ENCODE measurements at places on chromosomes 4 and X.

DNA sequence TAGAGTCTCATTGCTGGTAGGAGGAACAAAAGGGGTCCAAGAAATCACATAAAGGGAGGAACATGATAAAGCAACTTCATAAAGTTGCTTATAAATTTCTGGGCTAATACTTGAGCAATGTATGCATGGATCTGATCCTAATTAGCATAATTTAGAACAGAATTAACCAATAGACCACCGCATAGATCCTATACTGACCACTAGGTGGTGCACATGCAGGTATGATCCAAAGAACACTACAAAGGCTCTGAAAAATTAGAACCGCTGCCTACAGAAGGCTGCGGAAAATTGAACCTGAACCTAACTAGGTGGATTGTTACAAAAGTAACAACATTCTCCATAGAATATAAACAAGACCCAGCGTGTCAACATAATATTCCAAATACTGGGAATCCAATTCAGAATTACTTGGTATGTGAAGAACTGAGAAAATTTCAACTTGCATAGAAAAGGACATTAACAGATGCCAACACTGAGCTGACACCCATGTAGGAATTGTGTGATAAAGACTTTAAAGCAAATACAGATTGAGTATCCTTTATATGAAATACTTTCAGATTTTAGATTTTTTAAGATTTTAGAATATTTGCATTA lies 23.3 kb downstream of the BRCC3 start:
- no peak for DNase-seq

DNA sequence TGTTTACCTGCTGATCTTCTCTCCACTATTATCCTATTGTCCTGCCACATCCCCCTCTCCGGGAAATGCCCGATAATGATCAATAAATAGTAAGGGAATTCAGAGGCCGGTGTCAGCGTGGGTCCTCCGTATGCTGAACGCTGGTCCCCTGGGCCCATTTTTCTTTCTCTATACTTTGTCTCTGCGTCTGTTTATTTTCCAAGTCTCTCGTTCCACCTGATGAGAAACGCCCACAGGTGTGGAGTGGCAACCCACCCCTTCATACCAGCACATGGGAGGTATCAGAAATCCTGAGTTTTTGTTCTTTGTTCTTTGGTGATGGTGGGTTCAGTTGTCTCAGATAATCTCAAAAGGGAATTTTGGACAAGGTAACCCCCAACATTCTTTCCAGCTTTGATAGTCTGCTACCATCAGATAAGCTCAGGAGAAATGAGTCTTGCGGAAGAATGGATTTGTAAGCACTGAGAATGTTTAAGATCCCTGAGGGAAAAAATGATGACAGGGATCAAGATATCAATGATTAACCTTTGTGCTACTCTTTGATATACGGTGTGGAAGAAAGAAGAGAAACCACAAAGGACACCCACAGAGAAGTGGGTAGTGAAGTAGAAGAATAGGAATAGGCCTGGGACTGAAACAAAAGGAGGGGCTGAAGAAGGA lies 117.9 kb downstream of the CEP44 start:
- no peak for DNase-seq

- no peak for DNase-seq
Measured at GRCh38 chr4:3531318-3531878, 824 bp downstream of the LRPAP1 start.

GRCh38 chrX:23805389-23805788 lies 22.4 kb downstream of the SAT1 start:
- DNase-seq: no peak

DNA sequence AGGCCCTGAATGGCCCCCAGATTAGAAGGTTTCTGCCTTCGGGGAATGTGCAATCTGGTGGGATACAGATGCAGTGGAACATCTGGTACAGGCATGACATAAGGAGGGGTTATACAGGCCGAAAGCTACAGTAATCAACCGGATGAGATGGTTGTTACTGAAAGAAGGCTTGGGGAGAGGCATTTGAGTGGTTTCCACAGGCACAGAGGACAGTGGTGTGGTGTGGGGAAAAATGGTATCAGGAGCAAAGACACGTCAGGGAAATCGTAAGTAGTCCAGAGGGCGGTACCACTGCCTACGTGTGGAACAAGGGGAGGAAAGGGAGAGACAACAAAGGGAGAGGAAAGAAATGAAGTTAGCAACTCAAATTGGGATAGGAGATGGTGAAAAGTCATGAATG lies 3.0 kb downstream of the PDLIM3 start:
- DNase-seq: no peak

DNA sequence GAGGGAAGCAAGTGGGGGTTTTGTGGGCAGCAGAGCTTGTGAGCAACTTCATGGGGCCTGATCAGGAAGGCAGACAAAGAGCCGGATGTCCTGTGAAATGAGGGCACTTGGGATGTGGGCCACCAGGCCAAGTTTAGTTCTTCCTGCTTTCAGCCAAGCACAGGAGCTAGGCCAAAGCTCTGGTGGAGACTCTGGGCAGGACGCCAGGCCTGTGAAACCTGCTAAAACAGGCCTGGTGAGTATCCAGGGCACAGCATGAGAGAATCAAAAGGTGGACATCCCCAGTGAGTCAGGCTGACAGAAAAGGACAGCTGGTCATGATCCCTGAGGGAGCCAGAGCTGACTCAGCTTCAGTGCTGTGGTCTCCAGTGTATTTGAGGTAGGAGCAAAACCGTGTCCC lies 95.7 kb downstream of the NPNT start:
- DNase-seq: no peak

DNA sequence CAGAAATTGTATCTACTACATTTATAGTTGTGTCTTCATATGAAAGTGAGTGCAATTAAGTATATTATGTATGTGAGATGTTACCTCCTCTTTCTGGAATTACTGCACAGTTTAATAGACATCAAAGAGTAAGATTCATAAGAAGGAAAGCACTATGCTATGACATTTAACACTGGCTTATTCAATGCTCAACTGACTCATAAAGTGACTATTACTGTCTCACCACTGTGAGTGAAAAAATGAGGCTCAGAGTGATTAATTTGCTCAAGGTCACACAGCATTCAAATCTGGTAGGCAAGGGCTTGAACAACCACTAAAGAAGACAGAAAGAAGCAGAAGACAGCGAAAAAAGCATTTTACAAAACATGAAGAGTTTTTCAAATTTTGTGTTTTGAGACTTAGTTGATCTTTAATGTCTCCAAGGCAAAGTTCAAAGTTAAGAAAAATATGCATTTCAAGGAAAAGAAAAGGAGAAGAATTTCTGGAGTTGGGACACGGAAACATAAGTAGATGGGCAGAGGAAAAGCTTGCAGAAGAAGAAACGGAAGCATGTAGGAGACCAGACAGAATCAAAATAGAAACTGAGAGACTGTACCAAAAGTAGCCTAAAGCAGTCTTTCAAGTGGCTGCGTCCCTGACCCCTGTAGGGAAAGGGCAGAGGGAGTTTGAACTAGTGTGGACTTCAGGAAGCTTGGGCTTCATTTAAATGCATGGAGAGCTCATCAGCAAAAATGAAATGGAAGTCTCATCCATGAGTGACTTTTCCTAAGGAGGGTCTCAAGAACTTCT lies 66.3 kb downstream of the KCNIP4 start:
- no peak for DNase-seq

- DNase-seq: no peak
Measured at GRCh38 chrX:24098932-24099331, 44.2 kb downstream of the EIF2S3 start.

DNA sequence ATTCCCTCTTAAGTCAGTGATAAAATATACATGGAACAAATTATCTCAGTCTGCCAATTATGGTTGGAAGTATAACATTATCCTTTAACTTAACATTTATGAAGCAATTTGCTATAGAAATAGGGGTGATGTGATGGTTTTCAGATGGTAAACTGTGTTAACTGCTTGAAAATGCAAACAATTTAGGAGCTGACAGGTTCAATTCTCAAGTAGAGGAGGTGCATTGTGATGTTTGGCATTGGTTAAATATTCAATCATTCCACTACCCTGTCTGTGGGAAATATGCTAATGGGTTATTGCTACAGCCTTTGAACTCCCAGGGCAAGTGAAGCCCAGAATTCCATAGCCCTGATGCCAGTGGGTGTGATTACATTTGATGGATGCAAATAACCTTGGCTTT lies 243.4 kb upstream of the GK2 start:
- DNase-seq: no peak

DNA sequence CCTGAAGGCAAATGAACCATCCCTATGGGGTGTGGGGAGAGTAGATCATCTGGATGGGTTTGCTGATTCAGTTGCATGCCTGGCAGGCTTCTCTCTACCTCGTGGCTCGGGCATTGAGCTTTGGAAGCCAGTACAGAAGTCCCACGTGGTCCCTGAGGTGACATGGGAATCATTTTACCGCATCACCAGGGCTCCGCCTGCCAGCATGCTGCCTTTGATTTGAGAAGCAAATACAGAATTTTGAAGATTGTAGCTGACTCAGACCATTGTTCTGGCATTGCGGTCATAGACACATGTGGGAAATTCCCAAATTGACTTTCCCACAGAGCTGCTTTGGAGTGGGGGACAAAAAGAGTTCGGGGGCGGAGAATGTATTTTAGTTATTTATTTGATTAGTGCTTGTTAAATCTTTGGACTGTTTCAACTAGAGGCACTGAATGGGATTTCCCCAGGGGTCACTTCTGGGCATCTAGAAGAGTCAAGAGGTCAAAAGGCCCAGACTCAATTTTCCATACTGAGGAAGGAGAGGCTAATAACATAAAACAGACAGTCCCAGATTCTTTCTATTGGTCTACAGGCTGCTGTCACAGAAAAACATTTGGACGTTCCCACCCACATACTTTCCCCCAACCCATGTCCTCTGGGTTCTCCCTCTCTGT lies 79.3 kb downstream of the NHSL2 start:
- DNase-seq: no peak

DNA sequence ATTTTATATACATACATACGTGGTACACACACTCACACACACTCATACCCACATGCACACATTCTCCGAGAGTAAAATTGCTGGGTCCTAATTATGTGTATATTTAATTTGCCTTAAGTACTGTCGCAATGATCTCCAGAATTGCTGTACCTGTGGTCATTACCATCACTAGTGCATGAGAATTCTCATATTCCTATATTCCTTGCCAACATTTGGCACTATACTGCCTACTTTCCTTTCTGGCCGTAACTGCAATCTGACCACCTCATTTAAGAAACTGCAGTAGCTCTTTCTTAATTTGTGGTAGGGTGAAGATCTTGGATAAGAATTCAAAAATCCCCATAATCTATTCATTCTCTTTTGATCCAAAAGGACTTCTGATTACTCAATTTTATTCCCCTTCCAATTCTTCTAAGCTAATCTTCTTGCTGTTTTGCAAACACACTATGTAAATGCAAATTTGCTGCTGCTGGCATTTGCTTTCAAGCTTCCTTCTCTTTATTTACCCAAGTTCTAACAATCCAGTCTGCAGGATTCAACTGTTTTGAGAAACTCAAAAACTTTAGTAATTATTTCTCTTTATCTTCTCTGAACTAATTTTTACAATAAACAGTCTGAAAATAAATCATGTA lies 45.1 kb downstream of the ASIC5 start:
- no peak for DNase-seq

GRCh38 chr4:146104541-146104940 lies 71.0 kb upstream of the LSM6 start:
- no peak for DNase-seq

DNA sequence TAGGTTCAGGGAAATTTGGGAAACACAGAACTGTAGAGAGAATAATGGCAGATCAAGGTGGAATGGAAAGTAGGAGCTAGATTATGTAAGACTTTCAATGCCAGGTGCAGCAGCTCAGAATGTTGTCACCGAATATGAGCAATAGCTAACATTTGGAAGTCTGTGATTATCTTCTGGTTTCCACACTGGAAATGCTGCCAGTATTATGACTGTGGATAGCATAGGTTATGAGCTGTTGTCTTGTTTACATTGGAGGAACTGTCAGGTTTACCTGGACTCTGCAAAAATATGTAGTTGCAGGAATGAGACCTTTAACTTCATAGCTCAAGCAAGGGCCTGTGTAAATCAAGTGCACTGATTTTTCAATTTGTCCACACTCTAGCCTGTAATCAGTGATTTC lies 26.0 kb upstream of the TAF9B start:
- DNase-seq: no peak

DNA sequence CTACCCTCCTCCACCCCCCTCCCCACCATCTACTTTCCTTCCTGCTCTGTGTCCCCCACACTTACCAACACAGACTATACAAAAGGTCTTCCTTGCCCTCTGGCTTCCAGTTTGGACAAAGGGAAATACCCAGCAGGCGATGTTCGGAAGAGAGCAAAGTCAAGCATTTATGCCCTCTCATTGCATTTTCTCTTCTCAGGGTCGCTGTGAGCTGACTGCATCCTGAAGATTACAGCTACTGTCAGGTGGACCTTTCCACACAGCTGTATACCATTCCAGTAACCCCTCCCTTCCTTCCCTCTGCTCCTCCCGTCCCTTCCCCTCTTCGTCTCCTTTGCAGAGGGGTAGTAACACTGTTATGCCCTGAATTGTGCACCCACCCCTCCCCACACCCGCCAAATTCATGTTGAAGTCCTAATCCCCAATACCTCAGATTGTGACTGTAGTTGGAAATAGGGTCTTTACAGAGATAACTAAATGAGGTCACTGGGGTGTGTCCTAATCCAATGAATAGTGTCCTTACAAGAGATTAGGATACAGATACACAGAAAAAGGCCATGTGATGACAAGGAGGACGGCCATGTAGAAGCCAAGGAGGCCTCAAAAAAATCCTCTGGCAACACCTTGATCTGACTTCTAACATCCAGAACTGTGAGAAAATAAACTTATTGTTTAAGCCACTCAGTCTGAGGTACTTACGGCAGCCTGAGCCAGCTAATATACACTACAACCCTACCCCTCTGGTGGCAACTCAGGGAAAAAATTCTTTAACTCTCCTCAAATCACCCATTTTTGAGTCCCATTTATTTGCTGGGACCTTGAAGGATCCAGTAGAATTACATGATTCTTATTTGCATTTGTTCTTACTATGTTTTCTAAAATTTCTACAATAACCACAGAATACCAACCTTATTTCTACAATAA lies 11.7 kb downstream of the MORF4L2 start:
- DNase-seq: no peak

DNA sequence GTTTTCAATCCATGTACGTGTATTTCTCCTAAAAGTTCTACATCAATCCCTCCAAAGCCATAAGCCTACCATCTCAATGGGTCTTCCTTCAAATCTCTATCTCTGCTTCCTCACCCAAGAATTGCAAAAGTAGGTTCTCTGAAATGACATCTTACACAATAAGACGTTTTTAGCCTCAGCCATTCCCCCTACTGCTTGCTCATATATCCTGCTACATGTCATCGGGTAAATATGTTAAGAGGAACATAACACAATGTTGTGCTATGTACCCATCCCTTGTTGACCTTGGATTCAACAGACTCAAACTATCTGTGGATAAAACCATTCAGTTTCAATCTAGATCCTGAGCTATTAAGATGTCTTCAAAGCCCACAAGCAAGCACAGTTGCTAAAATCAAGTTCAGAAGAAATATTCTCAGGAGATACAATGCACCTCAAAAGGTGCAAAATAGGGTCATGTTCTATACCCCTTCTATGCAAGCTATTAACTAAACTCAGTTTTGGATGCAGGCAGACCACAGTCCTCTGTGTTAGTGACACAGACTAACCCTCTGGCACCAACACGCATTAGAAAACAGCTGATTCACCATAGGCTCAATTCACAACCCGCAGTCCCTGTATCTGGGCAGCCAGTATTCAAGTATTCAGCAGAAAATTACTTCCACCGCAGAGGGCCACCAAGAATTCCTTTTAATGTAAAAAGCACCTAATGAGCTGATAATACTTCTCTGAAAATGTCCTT lies 56.8 kb downstream of the CD99L2 start:
- no peak for DNase-seq

Data from progenitor cell of endocrine pancreas (in vitro differentiated cells).